Activated T-helper 1 cell treated with anti-CD3 and anti-CD28 coated beads, Interleukin-12 subunit alpha, Interleukin-12 subunit beta, Interleukin-2, Interleukin-4 antibody, amounts not matched to agents 30 ng/mL and 10 ng/mL and 1 ng/mL, durations not matched to agents 14 hours and 24 hours and 36 hours (primary cell): ENCODE measurements at places on chromosomes 11 and 22. TPM values are rescaled to one million over a fixed set of nuclear protein-coding genes. Genes with fewer than 3 reads are reported as not detected.
A peak's percentile ranks its signal among the peaks of the same experiment; 100 is the strongest.

DNA sequence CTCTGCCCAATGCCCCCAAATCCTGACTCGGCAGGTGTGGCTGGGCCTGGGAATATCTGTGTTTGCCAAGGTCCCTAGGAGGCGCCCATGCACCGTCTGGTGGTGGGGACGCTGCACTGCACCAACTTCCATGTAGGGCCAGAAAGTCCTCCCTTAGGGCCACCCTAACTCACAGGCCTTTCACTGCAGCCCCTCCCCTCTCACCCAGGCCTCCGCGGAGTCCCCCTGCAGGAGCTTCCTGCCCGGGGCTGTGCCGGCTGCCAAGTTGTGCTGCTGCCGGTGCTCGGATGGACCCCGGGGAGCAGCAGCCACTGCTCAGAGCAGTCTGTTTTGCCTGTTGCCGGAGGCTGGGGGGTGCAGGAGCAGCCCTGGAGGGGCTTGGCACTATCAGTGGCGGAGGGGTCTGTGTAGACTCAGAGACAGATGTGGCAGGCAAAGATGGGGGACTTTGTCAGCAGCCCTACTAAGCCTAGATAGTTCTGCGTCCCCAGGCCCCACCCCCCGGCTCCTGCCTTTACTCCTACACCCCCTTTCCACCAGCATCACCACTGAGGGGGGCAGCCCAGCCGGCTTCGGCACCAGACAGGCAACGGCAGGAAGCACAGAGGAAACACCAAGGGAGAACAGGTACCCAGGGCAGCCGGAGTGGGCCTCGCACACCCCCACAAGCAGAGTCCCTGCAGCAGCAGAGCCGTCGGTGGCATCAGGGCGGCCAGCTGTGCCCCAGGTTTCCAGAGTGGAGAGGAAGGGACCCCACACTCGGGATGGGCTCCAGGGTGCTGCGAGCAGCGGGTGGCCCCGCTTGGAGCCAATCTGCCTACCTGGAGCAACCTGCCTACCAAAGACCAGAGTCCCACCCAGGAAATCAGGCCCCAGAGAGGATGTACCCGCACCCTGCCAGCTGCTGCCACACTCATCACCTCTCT lies 124.3 kb downstream of the TRIM29 start:
- no peaks in the 10 kb centered on the region for H3K36me3 ChIP-seq
- no peak overlapping the region for H3K4me3 ChIP-seq
- no peaks in the 10 kb centered on the region for H3K4me1 ChIP-seq
- DNase-seq, result no peak
- no peak overlapping the region for H3K27ac ChIP-seq
- H3K27me3 ChIP-seq, result peaks cover 19% of the 10 kb centered on the region

DNA sequence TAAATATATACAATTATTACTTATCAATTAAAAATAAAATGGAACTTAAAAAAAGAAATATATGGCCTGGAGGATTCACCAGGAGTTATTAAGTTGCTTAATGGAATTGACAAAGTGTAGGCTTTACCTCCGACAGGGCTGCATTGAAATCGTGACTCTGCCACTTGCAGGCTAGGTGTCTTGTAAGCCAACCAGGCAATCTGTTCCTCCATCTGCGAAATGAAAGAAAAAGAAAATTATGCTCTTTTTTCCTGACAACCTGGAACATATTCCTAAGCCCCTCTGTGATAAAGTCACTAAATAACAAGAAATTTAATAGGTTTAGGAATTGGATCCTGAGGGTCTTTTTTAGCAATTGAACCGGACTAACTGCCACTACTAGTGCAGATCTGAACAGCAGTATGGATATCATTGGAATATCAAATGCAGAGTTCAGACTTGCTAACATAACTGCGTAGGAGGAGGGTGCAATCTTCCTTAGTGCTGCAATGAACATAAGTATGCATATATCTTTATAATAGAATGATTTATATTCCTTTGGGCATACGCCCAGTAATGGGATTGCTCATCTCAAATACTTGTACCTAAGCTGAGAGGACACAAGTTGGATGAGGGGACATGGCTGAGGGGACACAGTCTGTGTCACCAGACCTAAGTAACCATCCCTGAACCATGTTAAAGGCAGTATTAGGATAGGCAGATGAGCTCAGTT lies 42.5 kb upstream of the CEP126 start:
- H3K27me3 ChIP-seq, result no peaks in the 10 kb centered on the region
- H3K4me1 ChIP-seq, result no peaks in the 10 kb centered on the region
- H3K4me3 ChIP-seq, result no peak overlapping the region
- H3K27ac ChIP-seq, result no peak overlapping the region
- no peaks in the 10 kb centered on the region for H3K36me3 ChIP-seq

DNA sequence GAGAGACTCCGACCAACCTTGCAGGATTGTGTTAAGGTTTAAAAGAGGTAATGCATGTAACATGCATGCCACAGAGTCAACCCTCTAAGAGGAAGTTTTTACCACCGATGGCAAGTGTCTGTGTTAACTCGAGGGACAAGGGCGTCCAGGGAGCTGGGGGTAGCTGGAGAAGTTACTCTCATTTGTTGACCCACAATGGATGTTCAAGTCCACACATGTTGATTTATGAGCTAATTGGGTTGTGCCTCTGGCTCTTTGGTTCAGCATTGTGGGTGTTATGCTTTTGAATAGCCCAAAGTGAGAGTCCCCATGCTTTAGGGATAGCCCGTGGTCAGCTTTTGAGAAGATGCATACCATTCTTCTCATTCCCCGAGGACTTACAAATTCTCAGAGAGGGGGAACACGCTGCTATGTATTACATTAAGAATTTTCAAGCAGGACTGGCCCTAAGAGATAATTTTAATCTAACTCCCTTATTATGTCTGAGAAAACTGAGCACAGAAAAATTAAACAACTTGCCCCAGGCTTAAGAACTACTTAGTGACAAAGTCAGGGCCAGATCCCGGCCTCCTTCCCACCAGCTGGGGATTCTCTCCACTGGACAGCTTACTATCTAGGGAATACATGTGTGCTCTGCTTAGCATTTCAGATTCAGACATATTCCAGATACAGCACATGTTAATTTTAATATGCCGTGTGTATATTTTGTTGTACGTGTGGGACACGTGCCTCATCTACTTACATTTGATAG lies 5.2 kb upstream of the PLET1 start:
- H3K27me3 ChIP-seq, result peaks cover 6% of the 10 kb centered on the region
- no peak for DNase-seq
- H3K4me3 ChIP-seq, result no peak overlapping the region
- no peaks in the 10 kb centered on the region for H3K4me1 ChIP-seq

DNA sequence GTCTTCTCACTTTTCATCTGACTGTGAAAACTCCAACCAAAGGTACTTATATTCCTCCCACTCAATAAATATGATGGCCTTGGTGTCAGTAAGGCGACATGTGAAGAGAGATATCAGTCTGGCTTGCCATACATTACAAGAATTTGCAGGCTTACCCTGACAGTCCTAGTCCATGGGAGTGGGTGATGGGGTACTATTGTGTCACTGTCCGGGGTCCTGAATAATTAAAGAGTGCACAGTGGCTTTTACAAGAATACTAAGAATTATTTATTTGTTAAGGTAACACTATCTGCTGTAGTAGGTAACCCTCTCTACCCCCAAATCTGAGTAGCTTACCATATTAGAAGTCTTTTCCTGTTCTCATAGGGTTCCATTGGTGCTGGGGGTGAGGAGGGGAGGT lies 23.1 kb upstream of the IZUMO1R start:
- H3K27ac ChIP-seq, result no peak overlapping the region
- no peaks in the 10 kb centered on the region for H3K4me1 ChIP-seq
- no peaks in the 10 kb centered on the region for H3K27me3 ChIP-seq
- DNase-seq, result no peak
- no peak overlapping the region for H3K4me3 ChIP-seq

- no peaks in the 10 kb centered on the region for H3K27me3 ChIP-seq
- H3K4me3 ChIP-seq, result peak overlapping the region; percentile 43
- peak overlapping the region; percentile 95 for H3K27ac ChIP-seq
Observed at GRCh38 chr11:95697614-95698408, 91.8 kb downstream of the FAM76B start.

DNA sequence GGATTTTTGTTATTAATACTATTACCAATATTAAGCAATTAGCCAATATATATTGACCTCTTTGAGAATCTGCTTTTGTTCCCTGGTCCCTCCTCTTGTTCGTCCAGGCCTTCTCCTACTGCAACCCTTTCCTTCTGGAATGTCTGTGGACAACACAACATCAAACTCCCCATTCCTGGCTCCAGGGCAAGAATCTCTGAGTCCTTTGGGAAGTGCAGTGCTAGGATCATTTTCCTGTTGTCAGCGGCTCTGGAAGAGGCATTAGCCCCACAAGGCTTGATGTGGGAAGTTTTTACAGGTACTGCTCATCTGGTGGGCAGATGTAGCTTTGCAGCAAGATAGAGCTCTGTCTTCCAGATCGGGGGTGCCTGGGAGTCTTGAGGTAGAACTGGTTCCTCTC lies 74.3 kb downstream of the RPUSD4 start:
- no peak overlapping the region for H3K4me3 ChIP-seq
- H3K27me3 ChIP-seq, result peaks cover 3% of the 10 kb centered on the region
- no peaks in the 10 kb centered on the region for H3K4me1 ChIP-seq
- DNase-seq, result no peak
- no peak overlapping the region for H3K27ac ChIP-seq

GRCh38 chr11:46203746-46204145 lies 73.7 kb upstream of the CREB3L1 start:
- no peak overlapping the region for H3K4me3 ChIP-seq
- H3K27me3 ChIP-seq, result peaks cover 18% of the 10 kb centered on the region
- H3K4me1 ChIP-seq, result no peaks in the 10 kb centered on the region
- DNase-seq, result no peak
- H3K27ac ChIP-seq, result no peak overlapping the region
- H3K36me3 ChIP-seq, result no peaks in the 10 kb centered on the region

GRCh38 chr22:28574159-28574788 lies 105.4 kb downstream of the TTC28 start:
- no peak overlapping the region for H3K27ac ChIP-seq
- no peaks in the 10 kb centered on the region for H3K4me1 ChIP-seq
- no peaks in the 10 kb centered on the region for H3K36me3 ChIP-seq
- peaks cover 48% of the 10 kb centered on the region for H3K27me3 ChIP-seq
- no peak overlapping the region for H3K4me3 ChIP-seq

GRCh38 chr22:44393066-44393465 lies 80.3 kb upstream of the SHISAL1 start:
- no peak for DNase-seq
- peaks cover 8% of the 10 kb centered on the region for H3K27me3 ChIP-seq
- H3K4me1 ChIP-seq, result no peaks in the 10 kb centered on the region
- no peak overlapping the region for H3K4me3 ChIP-seq
- no peaks in the 10 kb centered on the region for H3K36me3 ChIP-seq

HEPHL1 gene
- not detected in 2 replicates for total RNA-seq

PDE3B gene
- total RNA-seq, result 62.8 and 64.0 TPM in 2 replicates

RPL27A gene
- total RNA-seq, result 679 and 691 TPM in 2 replicates

GGTLC2 gene
- not detected in 2 replicates for total RNA-seq

PGA5 gene
- not detected in 2 replicates for total RNA-seq

APOC3 gene
- not detected in 2 replicates for total RNA-seq

CD3G gene
- 134 and 145 TPM in 2 replicates for total RNA-seq
